ENCODE measurements at places on chromosomes 2 and 18.

DNA sequence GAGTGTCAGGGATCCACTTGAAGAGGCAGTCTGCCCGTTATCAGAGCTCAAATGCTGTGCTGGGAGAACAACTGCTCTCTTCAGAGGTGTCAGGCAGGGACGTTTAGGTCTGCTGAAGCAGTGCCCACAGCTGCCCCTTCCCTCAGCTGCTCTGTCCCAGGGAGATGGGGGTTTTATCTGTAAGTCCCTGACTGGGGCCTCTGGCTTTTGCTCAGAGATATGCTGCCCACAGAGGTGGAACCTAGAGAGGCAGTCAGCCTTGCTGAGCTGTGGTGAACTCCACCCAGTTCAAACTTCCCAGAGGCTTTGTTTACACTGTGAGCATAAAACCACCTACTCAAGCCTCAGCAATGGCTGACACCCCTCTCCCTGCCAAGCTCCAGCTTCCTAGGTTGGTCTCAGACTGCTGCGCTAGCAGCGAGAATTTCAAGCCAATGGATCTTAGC, 38.1 kb downstream of the PLEK start:
- DNase-seq, result peak; percentile 53

- DNase-seq, result no peak
These were observed 202.9 kb upstream of the TNP1 start for GRCh38 chr2:217062768-217063167.

GRCh38 chr2:197940382-197940781, 136.0 kb downstream of the PLCL1 start:
- DNase-seq, result no peak

- DNase-seq, result peak; percentile 21
These were observed 197.5 kb upstream of the RAB6C start for GRCh38 chr2:129781749-129782632.

DNA sequence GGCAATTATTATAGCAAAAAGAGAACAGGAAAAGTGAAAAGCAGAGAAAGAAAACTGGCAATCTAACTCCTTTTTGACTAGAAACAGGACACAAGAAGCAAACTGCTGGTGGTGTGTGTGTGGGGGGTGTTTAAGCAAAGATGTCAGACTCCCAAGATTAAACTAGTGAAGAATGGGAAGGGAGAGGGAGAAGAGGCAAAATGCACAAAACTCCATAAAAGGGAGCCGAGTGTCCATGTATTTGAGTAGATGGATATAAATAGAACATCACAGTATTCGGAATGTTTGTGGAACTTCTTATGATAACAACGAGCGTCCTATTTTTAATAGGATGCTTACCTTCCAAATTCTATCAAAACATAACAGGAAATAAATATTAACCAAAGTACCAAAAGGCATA, 179.8 kb upstream of the TRIB2 start:
- DNase-seq, result no peak

DNA sequence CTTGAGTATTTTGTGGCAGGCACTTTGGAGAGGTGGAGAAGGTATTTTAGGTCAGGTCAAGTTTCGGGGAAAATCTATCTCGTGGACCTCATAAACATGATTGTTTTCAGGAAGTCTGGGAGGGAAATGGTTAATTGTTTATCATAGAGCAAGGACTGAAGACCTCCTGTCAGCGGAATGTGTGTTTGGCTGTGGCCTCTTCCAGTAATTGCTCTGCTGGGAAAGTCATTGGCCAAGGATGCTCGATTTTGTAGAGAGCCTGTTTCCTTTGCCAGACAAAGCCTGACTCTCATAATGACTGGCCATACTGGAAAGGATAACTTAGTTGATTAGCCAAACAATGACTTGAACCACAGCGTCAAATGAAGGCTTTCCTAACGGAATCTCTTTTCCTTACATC, 30.0 kb downstream of the IL1R2 start:
- no peak for DNase-seq

- no peak for DNase-seq
These were observed 224.7 kb downstream of the SLC8A1 start for GRCh38 chr2:40227210-40227609.

DNA sequence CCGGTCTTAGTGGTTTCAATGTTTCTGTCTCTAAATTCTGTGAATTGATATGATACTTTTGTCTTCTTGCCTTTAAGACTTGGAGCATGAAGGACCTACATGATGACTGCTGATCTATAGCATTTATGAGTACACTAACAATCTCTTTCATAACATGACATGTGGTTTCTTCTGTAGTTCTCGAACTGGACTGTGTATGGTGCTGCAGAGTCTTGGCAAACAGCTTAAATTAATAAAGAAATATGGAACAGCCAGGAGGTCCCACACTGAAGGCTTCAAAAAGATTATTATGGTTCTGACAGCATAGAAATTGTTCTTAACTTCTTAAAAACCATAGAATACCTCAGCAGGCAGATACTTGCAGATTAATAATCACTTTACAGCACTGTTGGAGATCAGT, 145.0 kb downstream of the DCC start:
- DNase-seq, result no peak

GRCh38 chr2:72862239-72862988, 24.8 kb upstream of the SPR start:
- peak; percentile 87 for DNase-seq

GRCh38 chr18:76370686-76371085, 124.4 kb downstream of the ZNF516 start:
- DNase-seq, result no peak

GRCh38 chr18:34261865-34262780, 37.4 kb upstream of the NOL4 start:
- DNase-seq, result no peak

- DNase-seq, result no peak
These were observed 32.9 kb upstream of the EHBP1 start for GRCh38 chr2:62672601-62673000.

GRCh38 chr18:38367473-38367872, 801.9 kb upstream of the CELF4 start:
- no peak for DNase-seq

GRCh38 chr2:70344195-70344594, 42.3 kb upstream of the FAM136A start:
- DNase-seq, result no peak

DNA sequence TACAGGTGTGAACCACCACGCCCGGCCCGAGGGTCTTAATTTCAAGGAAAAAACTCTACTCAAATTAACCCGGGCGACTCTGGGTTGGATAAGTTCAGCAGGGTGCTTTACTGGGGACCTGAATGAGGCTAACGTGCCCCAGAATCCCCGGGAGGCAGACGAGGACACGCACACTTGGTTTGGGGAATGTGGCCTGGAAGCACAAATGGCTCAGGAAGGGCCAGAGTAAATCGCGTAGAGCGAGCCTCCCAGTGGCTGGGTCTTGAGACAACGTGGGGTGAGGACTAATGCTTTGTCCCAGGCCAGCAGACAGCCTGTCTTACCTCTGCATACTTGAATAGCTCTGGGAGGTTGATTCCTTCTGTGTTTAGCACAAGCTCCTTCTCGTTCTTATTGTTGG, 75.8 kb downstream of the POLR1A start:
- DNase-seq, result no peak

GRCh38 chr2:28619213-28620196, 123.6 kb downstream of the PLB1 start:
- DNase-seq, result no peak

- DNase-seq, result no peak
These were observed 17.1 kb upstream of the CNDP1 start for GRCh38 chr18:74517236-74517630.

DNA sequence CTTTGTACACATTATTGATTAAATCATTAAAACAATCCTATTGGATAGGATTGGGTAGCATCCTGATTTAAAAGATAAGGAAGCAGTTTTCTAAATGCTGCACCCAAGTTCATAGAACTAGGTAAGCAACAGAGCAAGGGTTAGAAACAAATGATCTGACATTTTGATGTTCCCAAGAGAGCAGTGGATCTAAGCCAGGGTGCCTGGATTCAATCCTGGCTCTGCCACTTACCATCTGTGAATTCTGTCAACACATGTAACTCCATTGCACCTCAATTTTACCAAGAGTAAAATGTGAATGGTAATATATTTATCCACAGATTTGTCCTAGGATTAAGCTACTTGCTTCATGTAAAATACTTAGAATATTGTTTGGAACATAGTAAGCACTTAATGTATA, 982.6 kb upstream of the FANCL start:
- no peak for DNase-seq

- DNase-seq, result no peak
These were observed 11.6 kb downstream of the CROCC2 start for GRCh38 chr2:240917684-240918257.

- DNase-seq, result no peak
These were observed 126.8 kb upstream of the SERPINE2 start for GRCh38 chr2:224165901-224166319.

GRCh38 chr18:75638223-75638775, 210.8 kb upstream of the SMIM21 start:
- DNase-seq, result no peak

GRCh38 chr2:864501-865106, 86.0 kb upstream of the SNTG2 start:
- no peak for DNase-seq

DNA sequence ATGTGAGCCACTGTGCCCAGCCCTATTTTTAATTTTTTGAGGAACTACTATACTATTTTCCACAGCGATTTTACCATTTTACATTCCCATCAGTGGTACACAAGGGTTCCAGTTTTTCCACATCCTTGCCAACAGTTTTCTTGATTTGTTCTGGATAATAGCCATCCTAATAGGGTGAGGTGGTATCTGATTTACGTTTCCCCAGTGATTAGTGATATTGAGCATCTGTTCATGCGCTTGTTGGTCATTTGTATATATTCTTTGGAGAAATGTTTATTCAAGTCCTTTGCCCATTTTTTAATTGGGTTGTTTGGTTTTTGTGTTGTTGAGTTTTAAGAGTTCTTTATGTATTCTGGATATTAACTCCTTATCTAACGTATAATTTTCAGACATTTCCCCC, 20.8 kb downstream of the TTC39C start:
- DNase-seq, result no peak

GRCh38 chr2:112622528-112622849, 23.2 kb upstream of the SLC20A1 start:
- DNase-seq, result no peak

DNA sequence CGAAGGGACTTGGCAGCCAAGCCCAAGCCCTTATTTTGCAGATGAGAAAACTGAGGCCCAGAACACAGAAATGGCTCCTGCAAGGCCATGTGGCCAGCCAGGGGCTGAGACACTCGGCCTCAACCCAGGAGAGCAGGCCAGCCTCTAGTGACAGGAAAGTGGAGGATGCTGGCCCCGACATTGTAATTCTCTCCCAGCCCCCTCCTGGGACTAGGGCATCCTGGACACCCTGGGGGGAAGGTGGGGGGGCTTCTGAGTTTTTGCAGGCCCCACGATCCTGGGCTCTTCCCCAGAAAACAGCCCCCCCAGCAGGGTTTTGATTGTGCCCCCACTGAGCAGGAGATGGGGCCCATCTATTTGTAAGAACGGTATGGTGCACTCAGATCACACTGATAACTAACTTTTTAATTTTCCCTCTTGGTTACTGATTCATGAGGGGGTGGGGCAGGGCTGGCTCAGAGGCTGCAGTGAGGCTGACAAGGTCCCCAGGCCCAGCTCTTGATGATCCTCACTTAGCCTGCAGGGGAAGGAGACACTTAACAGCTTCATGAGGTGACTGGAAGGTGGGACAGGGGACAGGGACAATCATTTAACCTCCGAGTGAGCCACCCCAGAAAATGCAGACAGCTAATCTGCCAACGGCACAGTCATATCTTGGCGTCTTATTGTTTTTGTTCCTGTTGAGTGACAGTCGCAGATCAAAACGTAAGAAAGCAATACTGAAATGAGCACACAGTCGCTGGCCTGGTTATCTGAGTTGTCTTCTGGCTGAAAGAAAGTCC, 18.9 kb downstream of the SMAD7 start:
- no peak for DNase-seq

GRCh38 chr2:172099472-172100079, 3.1 kb downstream of the DLX2 start:
- DNase-seq, result no peak

DNA sequence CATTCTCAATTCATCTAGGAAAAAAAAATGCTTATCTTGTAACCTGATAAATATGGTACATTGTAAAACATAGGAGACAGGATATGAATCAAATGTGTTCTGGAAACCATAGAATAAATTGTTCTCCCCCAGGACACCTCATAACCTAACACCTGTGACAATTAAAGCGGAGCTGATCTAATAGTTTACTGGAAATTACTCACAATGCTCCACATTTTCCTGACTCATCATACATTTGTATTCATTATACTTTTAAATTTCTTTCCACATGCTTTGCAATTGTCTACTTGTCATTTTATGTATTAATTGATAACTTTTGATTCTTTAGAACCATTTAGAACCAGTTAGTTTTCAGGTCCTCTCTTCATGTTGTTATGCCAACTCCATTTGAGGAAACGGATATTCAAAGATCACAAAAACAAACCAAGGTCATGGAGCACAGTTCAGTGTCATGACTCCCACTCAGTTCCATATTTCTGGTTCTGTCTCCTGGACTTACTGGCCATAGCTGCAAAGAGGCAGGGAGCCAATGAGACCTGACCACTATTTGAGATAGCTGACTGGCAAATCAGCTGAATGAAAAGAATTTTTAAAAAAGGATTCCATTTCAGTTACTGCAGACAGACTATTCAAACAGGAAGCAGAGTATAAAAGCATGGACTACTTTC, 128.5 kb downstream of the CALCRL start:
- no peak for DNase-seq

DNA sequence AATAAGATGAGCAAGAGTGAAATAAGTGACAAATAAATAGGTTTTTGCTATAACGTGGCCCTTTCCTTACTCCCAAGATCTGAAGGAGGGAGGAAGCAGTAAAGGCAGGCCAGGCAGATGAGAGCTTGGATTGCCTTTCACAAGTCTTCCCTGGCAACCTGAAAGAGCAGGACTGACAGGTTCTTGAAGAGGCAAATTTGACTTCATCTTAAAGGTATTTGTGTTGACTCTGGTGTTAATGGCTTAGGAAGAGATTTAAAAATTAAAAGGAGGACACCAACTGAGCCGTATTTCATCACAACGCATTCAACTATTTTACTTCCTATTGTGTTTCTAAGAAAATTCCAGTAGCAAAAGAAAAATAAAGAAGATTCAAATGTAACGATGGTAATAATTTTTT, 3.2 kb downstream of the STRN start:
- no peak for DNase-seq

Measured in liver (tissue), 10 donors.